ENCODE measurements at places on chromosomes 5 and 9. TPM values are rescaled to one million over a fixed set of nuclear protein-coding genes. Genes with fewer than 3 reads are reported as not detected.

FOXD4L6 gene
- total RNA-seq = 0.87 TPM

SARDH gene
- total RNA-seq = 0.76 TPM

TAF11L5 gene
- total RNA-seq = not detected

INSYN2B gene
- 0.23 TPM for total RNA-seq

SLC46A2 gene
- 0.14 TPM for total RNA-seq

SYK gene
- 0.24 TPM for total RNA-seq

WDR31 gene
- 5.4 TPM for total RNA-seq
